Mammary epithelial cell (primary cell): ENCODE measurements at places on chromosomes 7 and 10.

DNA sequence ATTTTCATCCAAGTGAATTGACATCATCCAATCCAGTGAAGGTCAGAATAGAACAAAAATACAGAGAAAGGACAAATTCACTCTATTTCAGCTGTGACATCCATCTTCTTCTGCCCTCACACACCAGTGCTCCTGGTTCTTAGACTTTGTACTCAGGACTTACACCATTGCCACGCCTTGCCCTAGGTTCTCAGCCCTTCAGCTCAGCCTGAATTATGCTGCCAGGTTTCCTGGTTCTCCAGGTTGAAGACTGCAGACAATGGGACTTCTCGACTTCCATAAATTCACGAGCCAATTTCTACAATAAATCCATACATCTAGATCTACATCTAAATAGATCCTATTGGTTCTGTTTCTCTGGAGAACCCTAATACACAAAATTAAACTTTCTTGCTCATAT lies 181.2 kb upstream of the KCND2 start:
- no peak for DNase-seq

GRCh38 chr7:90648834-90649233 lies 52.7 kb downstream of the CDK14 start:
- DNase-seq, result no peak

GRCh38 chr10:130257897-130258296 lies 121.7 kb downstream of the GLRX3 start:
- no peak for DNase-seq

GRCh38 chr10:91124016-91124415 lies 96.4 kb upstream of the PCGF5 start:
- no peak for DNase-seq

GRCh38 chr7:17069146-17069545 lies 187.4 kb upstream of the AGR3 start:
- DNase-seq, result peak; percentile 81
